DMS153 (cell line): ENCODE measurements at places on chromosomes 5 and 9.
A peak's percentile ranks its signal among the peaks of the same experiment; 100 is the strongest.

DNA sequence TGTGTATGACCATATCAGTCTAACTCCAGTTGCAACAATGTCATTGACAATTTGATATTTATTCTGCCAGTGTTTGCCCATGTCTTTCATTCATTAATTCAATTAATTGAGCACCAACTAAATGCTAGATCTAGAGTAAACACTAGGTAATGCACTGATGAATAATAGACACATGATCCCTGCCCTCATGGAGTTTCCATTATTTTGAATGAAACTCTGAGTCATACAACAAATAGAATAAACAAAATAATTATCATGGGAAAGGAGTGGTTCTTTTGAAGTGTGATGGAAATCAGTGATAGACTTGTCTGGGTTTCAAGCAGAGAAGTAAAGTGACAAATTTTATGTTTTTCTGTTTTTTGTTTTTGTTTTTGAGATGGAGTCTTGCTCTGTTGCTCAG lies 4.6 kb downstream of the ARHGEF37 start:
- DNase-seq: no peak

- no peak for DNase-seq
These were observed 819.9 kb upstream of the GRAMD2B start for GRCh38 chr5:125603321-125603720.

- DNase-seq: peak; percentile 82
These were observed 238.0 kb upstream of the IRX2 start for GRCh38 chr5:2989517-2989916.

GRCh38 chr9:87787735-87788134 lies 61.8 kb downstream of the CTSL start:
- DNase-seq: no peak

DNA sequence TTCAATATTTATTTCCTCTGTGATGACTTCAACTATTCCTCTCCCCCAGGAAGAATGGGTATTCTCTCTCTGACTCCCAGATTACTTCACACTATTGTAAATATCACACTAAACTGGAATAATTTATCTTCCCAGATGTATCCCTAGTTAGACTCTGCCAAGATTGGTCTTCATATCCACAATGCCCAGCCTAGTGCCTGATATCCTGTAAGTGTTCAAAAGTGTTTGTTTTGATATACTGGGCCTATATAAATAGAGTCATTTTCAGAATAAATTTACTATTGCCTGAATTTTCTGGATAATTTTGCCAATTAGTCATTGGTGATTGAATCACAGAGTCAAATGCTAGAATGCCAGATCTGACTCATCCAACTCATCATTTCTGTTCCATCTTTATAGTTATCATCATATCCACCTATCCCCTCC lies 143.7 kb upstream of the TNC start:
- DNase-seq: no peak

GRCh38 chr9:89941875-89942274 lies 337.1 kb downstream of the GADD45G start:
- DNase-seq: peak; percentile 42

GRCh38 chr9:93417538-93417937 lies 33.9 kb upstream of the FAM120A start:
- no peak for DNase-seq

DNA sequence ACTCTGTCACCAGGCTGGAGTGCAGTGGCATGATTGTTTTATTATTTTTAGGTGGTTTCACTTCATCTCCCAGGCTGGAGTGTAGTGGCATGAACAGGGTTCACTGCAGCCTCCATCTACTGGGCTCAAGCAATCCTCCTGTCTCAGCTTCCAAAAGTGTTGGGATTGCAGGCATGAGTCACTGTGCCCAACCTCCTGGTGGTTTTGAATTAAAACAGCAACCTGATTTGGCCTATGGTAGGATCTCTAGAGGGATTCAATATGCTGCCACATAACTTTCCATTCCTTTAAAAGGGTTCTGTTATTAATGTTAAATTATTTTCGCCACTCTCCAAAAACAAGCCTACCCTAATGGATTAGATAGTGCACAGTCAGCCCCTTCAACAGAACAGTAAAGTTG lies 9.9 kb upstream of the HSPA4 start:
- no peak for DNase-seq

GRCh38 chr5:62093976-62094375 lies 212.0 kb upstream of the KIF2A start:
- DNase-seq: peak; percentile 61

DNA sequence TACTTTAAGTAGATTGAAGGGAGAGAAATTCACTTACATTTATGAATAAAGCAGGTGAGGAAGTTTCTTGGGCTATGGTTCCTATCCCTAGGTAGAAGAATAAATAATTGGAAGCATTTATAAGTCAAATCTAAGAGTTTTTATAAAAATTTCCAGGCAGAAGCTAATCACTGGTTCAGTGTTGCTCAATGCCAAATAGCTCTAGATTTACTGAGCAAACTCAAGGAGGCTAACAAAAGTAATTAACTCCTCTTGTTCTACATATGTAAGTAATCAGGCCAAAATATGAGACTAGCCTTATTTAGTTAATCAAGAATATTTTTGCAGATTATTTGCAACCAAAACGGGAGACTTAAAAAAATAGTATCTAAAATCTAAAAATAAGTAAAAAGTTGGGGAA lies 472.3 kb downstream of the PLK2 start:
- DNase-seq: no peak

GRCh38 chr9:95104980-95105379 lies 212.5 kb downstream of the FANCC start:
- DNase-seq: no peak

DNA sequence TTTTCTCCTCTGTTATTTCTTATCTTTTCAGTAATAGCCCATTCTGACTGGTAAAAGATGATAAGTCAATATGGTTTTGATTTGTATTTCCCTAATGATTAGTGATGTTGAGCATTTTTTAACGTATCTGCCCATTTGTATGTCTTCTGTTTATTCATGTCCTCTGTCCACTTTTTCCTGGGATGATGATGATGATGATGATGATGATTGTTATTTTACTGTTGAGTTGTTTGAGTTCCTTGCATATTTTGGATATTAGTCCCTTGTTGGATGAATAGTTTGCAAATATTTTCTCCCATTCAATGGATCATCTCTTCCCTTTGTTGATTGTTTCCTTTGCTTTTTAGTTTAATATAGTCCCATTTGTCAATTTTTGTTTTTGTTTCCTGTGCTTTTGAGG lies 27.0 kb downstream of the UTP15 start:
- DNase-seq: no peak
